Left lobe of liver (tissue), 2 donors: ENCODE measurements at places on chromosomes 5 and 9. TPM values are rescaled to one million over a fixed set of nuclear protein-coding genes. Genes with fewer than 3 reads are reported as not detected.
A peak's percentile ranks its signal among the peaks of the same experiment; 100 is the strongest.

The LCN12 gene
- total RNA-seq = 30.3 TPM

DNA sequence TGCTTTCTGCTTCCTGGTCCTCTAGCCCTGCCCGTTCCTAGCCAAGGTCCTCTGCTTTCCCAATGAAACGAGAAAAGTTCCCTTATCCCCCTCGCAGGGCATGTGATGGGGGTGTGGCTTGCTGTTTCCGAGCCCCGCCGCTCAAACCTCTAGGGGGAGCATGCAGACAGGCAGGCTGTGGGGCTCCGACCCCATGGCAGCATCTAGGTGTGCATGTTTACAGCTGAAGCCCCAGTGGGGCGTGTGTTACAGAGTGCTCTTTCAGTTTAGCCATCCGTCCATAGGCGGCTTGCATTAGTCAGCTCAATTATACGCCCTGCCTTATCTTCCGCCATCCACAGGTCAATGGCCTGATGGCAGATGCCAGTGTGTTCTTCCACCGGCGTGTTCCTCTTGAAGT is 48.3 kb upstream of the SPATA31E1 start:
- no peak for DNase-seq

GRCh38 chr5:65213921-65214525 is 267.7 kb downstream of the ADAMTS6 start:
- DNase-seq = peak; percentile 45

GRCh38 chr5:141523991-141524390 is 35.1 kb downstream of the PCDHGC5 start:
- no peak for DNase-seq

The TAF11L13 gene
- not detected for total RNA-seq

DNA sequence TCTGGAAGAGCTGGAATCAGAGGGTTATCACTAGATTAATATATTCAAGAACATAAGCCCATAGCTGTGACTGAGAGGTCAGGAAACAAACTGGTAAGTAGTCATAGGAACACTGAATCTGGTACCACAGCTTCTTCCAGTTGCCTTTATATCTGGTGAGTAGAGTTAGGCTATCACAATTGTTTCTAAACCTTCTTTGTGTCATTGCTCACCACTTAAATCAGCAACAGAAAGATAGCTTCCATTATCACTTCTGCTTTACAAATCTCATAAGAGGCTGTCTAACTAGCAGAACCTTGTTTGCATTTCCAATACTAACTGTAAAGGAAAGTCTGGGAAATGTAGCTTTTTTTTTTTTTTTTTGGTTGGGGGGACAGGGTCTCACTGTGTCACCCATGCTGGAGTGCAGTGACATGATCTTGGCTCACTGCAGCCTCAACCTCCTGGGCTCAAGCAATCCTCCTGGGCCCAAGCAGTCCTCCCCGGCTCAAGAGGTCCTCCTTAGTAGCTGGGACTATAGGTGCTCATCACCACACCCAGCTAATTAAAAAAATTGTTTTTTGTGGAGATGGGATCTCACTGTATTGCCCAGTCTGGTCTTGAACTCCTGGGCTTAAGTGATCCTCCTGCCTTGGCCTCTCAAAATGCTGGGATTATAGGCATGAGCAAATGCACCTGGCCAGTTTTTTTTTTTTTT is 22.0 kb downstream of the CDC42SE2 start:
- DNase-seq = no peak

The SLC34A3 gene
- not detected for total RNA-seq

The MCTP1 gene
- 1.3 TPM for total RNA-seq

- DNase-seq = no peak
Observed at GRCh38 chr9:133901184-133901835, 90.8 kb downstream of the VAV2 start.

GRCh38 chr9:132412089-132412488 is 2.1 kb downstream of the CFAP77 start:
- no peak for DNase-seq
